ENCODE measurements at places on chromosomes 6 and 20. TPM values are rescaled to one million over a fixed set of nuclear protein-coding genes. Genes with fewer than 3 reads are reported as not detected.
A peak's percentile ranks its signal among the peaks of the same experiment; 100 is the strongest.

- H3K4me3 ChIP-seq = no peak overlapping the region
- no peaks in the 10 kb centered on the region for H3K36me3 ChIP-seq
- H3K4me1 ChIP-seq = no peaks in the 10 kb centered on the region
- no peak for DNase-seq
- no peak overlapping the region for H3K27ac ChIP-seq
- H3K27me3 ChIP-seq = no peaks in the 10 kb centered on the region
Measured at GRCh38 chr6:80060774-80061173, 45.7 kb upstream of the BCKDHB start.

Gene MOCS1
- total RNA-seq = 0.51 TPM

- H3K27ac ChIP-seq = peak overlapping the region; percentile 46
- peaks cover 91% of the 10 kb centered on the region for H3K4me1 ChIP-seq
- H3K27me3 ChIP-seq = no peaks in the 10 kb centered on the region
- DNase-seq = no peak
Measured at GRCh38 chr6:143543435-143543834, 31.9 kb upstream of the FUCA2 start.

Gene STX11
- total RNA-seq = 16.0 TPM

DNA sequence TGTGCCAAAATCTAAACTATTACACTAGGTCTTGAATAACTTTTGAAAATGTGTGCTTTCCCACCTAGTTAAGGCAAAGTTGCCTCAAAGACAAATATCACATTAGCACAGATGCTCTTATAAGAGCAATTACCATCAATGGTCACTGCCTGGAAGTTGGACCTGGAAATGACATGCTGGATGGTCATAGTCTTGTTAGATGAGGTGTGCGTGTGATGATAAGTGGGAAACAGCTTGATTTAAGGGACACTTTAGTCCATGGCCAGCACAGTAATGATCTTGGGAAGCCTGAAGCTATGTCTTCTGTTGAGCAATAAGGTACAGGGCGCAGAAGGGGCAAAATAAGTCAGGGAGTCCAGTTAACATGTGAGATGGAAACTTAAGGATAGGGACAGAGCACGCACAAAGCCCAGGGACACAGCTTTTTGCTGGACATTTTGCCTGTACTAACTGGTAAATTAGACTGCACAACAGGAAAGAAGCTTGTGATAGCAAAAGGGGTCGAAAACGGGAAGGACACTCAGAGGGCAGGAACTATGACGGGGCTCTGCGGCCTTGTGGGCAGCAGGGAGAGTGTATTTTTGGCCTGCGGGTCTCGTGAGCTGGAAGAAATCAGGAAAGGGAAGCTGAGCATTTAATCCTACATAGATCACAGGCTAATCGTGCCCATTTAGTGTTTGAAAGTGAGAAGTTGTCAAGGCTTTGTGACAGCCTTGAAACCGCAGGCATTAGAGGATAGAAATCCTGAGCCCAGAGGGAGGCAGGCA is 66.7 kb upstream of the BMP2 start:
- no peak overlapping the region for H3K4me3 ChIP-seq
- no peak overlapping the region for H3K27ac ChIP-seq
- DNase-seq = no peak

GRCh38 chr6:39952167-39952566 is 17.9 kb upstream of the MOCS1 start:
- DNase-seq = no peak
- no peak overlapping the region for H3K4me3 ChIP-seq
- no peaks in the 10 kb centered on the region for H3K36me3 ChIP-seq
- no peaks in the 10 kb centered on the region for H3K4me1 ChIP-seq

Gene NMBR
- not detected for total RNA-seq
